ENCODE measurements at places on chromosomes 7 and 10.

GRCh38 chr7:73707045-73707631, 12.3 kb downstream of the STX1A start:
- DNase-seq: no peak

DNA sequence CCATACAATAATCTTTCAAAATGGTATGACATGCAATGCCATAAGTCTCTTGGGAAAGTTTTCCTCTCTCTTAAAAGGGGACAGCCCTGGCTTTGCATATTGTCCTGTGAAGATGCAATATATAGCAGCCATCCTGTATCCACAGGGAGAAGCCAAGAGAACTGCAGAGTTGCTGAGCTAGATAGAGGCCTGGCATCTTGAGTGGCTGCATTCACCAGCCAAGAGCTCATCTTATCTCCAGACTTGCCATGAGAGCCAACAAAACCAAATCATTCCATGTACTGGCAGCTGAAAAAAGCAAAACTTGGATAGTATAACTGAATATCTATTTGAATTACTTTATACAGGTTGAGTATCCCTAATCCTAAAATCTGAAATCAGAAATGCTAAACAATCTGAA, 348.8 kb downstream of the CALN1 start:
- DNase-seq: no peak

- peak; percentile 15 for DNase-seq
Observed at GRCh38 chr10:91745090-91745831, 53.0 kb upstream of the TNKS2 start.

- peak; percentile 74 for DNase-seq
Observed at GRCh38 chr10:34139559-34139958, 675.5 kb downstream of the PARD3 start.

DNA sequence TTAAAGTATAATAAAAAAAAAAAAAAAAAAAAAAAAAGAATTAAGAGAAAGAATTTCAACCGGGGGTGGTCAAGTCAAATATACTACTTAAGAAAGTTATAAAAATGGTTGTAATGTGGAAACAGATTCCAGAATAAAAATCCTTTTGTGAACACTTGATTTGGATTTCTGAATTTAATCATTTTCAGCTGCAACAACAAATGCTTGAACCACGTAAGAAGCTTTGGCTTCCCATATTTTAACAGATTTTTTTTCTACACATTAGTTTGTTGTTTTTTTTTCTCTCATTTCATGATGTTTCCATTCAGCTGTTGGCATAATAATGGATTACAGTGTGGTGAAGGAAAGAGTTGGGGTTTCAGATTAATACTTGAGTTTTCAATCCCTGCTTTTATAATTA, 137.3 kb upstream of the AGR3 start:
- peak; percentile 16 for DNase-seq

DNA sequence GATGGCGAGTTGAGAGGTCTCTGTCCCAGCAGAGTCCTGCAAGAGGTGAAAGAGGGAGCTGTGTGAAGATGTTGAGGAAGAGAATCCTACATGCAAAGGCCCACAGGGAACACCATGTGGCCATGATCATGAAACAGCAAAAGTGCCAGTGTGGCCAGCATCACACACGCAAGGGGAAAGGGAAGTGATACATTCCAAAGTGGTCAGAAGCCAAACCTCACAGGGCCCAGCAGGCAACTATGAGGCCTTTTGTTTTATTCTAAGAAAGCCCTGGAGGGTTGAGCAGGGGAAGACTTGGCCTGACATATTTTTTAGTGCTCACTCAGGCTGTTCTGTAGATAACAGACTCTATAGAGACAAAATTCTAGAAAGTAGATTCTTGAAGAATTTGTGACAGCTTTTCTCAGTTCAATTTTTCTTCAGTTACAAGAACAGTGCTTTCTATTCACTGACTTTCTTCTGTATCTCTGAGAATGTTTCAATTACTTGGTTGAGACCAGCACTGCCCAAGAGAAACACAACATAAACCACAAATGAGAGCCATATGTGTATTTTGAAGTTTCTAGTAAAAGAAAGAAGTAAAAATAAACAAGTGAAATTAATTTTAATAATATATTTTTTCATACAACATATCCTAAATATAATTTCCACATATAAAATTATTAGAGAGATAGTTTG, 82.3 kb downstream of the HTR7 start:
- DNase-seq: peak; percentile 32

DNA sequence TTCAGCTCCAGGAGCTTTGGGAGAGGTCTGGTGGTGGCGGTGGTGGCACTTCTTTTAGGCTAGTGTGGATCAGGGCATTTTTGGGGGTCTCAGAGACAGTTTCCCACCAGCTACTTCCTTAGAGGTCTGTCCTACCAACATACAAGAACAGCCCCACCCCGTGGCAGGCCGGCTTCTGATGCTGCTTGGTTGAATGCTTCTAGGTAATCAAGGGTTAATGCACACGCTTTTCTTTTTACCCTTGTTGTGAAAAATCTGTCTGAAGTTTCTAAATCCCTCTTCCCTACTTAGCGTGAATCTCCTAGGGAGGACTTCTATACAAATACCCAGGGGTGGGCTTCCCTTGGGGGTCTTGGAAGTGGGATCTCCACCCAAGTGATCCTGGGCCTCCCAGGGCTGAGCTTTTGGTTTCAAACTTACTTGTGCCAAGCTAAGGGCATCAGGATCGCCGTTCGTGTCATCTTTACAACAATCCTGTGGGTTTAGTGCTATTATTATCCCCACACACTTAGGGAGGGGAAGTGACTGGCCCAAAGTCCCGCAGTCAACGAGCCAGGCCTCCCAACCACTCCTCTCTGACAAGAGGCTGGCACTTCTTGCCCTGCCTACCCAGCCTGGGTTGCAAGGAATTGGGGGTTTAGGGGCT, 1.7 kb downstream of the SH2B2 start:
- DNase-seq: no peak

- no peak for DNase-seq
Observed at GRCh38 chr10:50796693-50797092, 57.0 kb downstream of the ASAH2B start.

DNA sequence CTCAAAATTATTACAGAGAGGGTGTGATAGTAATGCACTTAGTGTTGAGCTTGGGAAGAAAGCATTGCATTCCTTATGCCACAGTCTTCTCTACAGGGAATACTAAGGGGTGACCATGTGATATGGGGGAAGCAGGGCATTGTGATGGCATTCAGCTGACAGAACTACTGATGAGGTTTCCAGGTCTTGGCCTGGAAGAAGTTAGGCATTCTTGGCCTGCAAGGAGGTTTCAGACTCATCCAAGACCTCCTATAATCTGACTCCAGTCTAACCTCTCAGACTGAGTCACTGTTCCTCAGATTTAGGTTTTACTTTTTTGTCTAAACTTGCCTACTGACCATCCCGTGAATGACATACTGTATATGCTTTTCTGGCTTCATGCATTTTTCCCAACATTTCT, 7.9 kb downstream of the STMP1 start:
- peak; percentile 89 for DNase-seq

DNA sequence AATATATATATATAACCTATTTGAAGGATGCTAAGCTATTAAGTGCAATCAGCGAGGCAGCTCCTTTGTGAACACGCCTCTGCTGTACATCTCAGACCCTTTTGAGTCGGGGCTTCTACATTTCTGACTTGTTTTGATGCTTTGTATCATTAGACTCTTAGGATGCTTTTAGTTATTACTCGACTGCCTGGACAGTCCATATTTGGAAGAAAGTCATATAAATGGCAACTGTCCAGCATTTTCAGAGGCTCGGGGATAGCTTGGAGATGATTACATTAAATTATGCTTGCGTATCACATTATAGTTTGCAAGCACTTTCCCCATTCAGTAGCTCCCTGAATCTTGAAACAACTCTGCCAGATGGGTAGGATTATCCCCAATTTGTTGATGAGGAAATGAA, 257.9 kb downstream of the PTEN start:
- no peak for DNase-seq
